ENCODE measurements at places on chromosomes 12 and 14.

GRCh38 chr12:64083285-64084210 is 138.5 kb downstream of the KICS2 start:
- no peak for DNase-seq

GRCh38 chr14:70707138-70708038 is 65.7 kb downstream of the TTC9 start:
- DNase-seq = no peak

DNA sequence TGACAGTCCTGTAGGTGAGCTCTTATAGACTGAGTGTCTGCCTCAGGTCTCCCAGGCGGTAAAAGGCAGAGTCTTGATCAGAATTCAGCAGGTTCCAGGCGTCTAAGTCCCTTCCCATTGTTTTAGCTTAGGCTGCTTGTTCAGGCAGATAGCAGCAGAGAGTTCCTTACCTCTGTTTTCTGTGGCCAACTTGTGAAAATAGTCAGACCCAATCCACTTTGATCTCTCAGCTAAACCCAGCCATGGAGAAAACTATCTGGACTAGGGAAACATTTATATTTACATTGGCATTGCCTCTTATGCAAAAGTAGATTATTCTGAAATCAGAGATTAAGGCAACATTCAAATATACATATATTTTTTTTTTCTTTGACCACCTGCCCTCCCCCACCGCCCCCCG is 21.4 kb downstream of the CCDC62 start:
- DNase-seq = no peak

GRCh38 chr14:68964300-68965093 is 14.6 kb downstream of the ACTN1 start:
- no peak for DNase-seq

DNA sequence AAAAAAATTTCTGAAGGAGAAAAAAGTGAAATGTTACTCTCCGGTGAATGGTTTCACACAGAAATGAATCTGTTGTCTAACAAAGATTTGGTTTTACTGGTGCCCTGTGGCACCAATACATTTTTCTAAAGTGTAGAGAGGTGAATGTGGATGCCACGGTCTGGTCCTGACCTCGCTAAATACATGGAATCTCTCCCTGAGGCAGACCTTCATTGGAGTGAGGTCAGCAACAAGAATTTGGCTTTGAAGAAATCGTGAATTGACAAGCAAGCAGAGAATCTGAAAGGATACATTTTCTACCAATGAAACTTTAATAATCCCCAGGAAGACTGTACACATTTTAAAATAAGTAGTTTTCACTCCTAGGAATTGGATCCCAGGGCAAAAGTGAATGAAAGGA is 81.2 kb upstream of the OTOGL start:
- no peak for DNase-seq

- no peak for DNase-seq
Observed at GRCh38 chr14:91882776-91883175, 15.4 kb upstream of the TC2N start.

- DNase-seq = no peak
Observed at GRCh38 chr12:71710276-71711125, 24.6 kb downstream of the TMEM19 start.

DNA sequence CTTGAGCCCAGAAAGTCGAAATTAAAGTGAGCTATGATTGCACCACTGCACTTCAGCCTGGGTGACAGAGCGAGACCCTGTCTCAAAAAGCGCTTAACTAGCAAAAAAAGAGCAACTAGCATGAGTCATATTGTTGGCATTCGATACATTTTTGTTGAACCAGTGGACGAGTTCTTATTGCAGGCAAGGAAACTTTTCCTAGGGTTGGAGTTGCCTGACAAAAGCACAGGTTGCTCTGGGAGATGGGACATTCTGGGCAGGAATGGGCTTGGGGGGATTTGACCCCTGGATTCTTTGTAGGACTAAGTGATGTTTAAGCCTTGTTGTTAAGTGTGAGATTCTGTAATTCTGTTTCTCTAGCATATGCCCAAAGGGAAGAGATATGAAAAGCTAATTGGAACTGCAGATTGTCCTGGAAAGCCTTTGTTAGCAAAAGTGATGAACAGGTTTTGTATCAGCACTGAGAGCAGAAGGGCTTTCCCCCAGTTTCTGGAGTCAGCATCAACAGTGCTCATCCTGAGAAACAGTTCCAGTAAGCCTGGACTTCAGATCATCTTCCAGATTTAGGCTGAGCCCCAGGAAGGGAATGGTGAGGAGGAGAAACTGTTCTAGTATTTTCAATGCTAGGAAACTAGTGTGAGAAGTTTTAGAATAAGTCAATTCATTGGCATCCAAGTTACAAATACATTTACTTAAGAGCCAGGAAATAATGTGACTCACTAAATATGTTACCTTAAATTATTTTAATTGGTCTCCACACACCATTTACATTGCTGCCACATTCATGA is 123.1 kb downstream of the SRGAP1 start:
- DNase-seq = no peak

DNA sequence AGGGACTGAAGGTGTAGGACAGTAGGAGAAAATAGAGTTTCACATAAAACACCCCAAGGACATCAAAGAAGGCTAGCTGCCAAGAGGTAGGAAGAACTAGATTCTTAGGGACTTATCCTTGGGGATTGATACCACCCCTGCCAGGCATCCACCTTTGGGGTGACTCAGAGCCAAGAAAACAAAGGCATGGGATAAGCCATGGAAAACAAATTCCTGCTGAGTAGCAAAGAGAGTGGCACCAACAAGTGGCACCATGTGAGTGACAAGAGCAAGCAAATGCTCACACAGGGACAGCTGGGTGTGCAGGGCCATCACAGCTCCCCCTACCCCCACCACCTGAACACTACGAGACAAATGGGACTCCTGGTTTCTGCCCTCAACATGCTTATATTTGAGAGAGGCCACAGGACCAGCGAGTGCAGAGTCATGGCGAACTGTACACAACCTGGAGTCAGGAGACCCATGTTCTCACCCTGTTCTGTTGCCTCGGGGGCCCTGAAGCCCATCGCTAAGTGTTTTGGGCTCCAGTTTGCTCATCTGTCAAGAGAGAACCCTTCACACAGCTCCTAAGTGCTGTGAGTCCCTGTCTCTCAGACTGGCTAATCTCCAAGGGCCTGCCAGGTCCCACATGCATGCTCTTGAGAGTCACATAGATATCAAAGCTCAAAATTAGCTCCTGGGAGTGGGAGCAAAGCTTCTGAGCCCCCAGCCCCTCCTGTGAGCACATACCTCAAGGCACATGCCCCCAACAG is 91.9 kb downstream of the DPF3 start:
- DNase-seq = no peak

DNA sequence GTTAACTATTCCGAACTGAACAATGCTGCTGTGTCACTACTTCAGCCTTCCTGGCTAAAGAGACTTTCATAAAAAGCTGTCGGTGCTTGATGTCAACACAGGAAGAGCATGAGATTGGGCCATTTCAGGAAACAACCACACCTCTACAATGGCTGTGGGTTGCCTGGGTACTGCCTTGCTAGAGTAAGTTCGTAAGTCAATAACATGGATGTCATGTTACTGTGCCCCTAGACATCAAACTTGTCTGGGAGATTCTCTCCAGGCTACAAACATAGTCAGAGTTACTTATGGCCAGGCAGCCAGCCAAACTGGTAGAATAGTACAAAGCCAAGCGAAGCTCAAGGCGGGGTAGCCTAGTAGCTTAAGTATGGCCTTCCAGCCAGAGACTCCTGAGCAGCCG is 23.1 kb downstream of the MAX start:
- DNase-seq = no peak
